ENCODE measurements at places on chromosomes 1 and 21.

GRCh38 chr1:229155472-229155871, 115.4 kb upstream of the RAB4A start:
- H3K36me3 ChIP-seq: no peaks in the 10 kb centered on the region
- H3K4me3 ChIP-seq: peak overlapping the region; percentile 55
- H3K27ac ChIP-seq: no peak overlapping the region
- peak; percentile 31 for DNase-seq
- H3K27me3 ChIP-seq: no peaks in the 10 kb centered on the region

- no peak overlapping the region for H3K4me3 ChIP-seq
- no peaks in the 10 kb centered on the region for H3K4me1 ChIP-seq
- DNase-seq: no peak
- H3K27ac ChIP-seq: no peak overlapping the region
Measured at GRCh38 chr21:40803101-40803500, 43.9 kb downstream of the DSCAM start.

DNA sequence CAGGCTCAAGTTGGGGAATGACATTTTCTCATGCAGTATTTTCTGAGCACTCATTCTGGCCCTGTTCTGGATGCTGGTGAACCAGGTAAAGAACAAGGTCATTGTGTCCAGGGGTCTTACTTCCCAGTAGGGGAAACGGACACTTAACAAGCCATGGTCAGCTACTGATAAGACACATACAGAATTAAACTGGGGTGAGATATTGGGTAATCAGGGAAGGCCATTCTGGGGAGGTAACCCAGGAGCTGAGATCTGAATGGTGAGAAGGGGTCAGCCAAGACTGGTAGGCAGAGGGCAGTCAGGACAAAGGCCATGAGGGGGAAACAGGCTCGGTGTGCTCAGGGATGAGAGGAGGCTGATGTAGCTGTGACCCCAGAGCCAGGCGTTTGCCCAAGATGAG, 45.8 kb downstream of the RPS6KA1 start:
- no peaks in the 10 kb centered on the region for H3K27me3 ChIP-seq
- H3K4me3 ChIP-seq: no peak overlapping the region
- no peak overlapping the region for H3K27ac ChIP-seq
- peaks cover 17% of the 10 kb centered on the region for H3K36me3 ChIP-seq

DNA sequence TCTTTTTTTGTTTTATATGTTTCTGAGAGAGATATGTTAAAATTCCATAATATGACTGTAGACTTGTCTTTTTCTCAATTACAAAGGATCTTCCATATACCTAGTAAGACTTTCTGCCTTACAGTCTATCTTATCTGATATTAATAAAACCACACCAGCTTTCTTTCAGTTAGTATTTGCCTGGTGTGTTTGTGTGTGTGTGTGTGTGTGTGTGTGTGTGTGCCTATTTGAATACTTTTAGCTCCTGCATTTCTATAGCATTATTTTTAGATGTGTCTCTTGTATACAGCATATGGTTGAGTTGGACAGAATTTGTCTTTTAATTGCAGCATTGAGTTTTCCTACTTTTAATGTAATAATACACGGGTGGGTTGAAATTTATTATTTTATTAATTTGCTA, 27.5 kb downstream of the ST6GALNAC3 start:
- no peaks in the 10 kb centered on the region for H3K27me3 ChIP-seq
- no peak overlapping the region for H3K4me3 ChIP-seq
- no peak overlapping the region for H3K27ac ChIP-seq
- DNase-seq: no peak
- no peaks in the 10 kb centered on the region for H3K36me3 ChIP-seq
- H3K4me1 ChIP-seq: no peaks in the 10 kb centered on the region

GRCh38 chr1:31562707-31563360, 13.5 kb upstream of the TINAGL1 start:
- H3K27me3 ChIP-seq: no peaks in the 10 kb centered on the region
- no peaks in the 10 kb centered on the region for H3K36me3 ChIP-seq

GRCh38 chr1:19877821-19878636, 4.2 kb upstream of the OTUD3 start:
- H3K36me3 ChIP-seq: no peaks in the 10 kb centered on the region
- no peaks in the 10 kb centered on the region for H3K27me3 ChIP-seq
- peaks cover 5% of the 10 kb centered on the region for H3K4me1 ChIP-seq
- no peak overlapping the region for H3K27ac ChIP-seq
- no peak for DNase-seq

DNA sequence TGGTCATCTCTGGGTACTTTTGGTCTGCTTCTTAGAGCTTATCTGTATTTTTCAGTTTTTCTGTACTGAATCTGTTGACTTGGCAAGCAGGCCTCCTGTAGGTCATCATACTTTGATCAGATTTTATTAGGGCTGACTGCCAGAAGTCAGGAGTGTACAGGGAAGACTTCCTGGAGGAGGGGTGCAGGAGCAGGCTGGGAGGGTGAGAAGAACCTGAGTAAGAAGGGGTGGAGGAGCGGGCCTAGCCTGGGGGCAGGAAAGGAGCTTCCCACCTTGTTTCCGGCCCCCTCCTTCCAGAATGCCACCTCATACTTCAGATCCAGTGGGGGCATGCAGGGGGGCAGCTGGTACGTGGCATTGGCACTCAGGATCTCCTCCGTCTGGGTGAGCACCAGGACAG, 18.3 kb upstream of the IL22RA1 start:
- no peak overlapping the region for H3K4me3 ChIP-seq
- DNase-seq: no peak
- no peaks in the 10 kb centered on the region for H3K36me3 ChIP-seq
- no peak overlapping the region for H3K27ac ChIP-seq
- H3K4me1 ChIP-seq: no peaks in the 10 kb centered on the region
- H3K27me3 ChIP-seq: no peaks in the 10 kb centered on the region

GRCh38 chr21:25369524-25370300, 237.6 kb downstream of the MRPL39 start:
- no peak overlapping the region for H3K4me3 ChIP-seq
- H3K4me1 ChIP-seq: no peaks in the 10 kb centered on the region
- no peak overlapping the region for H3K27ac ChIP-seq

DNA sequence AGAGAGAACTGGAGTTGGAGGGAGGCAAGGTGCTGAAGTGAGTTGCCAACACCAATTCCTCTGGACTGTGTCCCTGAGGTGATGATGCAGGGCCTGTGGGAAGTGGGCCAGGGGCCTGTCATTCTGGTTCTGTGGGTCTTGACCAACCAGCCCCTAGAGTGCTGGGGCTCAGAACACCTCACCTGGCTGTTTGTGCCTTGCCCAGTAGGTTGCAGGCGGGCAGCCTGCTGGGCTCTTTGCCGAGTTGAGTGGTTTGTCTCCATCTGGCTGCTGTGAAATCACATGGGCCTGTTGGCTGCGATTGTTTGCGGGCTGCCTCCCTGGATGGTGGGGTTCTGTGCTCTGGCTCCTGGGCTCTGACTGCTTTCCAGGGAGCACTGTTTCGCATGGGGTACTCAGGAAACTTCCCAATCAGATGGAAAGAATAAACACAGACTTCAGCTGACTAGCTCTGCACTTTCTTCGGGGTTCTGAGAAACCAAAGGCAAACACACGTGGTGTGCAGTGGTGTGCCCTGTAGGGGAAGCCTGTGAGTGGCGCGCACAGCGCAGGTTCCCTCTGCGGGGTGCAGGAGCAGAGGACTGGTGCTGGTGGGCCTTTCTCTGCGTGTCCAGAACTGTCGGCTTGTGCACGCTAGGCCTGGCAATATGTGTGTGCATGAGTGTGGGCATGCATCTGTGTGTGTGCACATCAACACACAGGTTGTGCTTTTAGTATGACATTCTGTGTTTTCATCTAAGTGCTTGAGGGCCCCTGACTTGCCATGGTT, 95.1 kb downstream of the RHOU start:
- no peak overlapping the region for H3K4me3 ChIP-seq
- H3K27ac ChIP-seq: no peak overlapping the region
- peaks cover 7% of the 10 kb centered on the region for H3K4me1 ChIP-seq
- no peaks in the 10 kb centered on the region for H3K27me3 ChIP-seq
- no peaks in the 10 kb centered on the region for H3K36me3 ChIP-seq

DNA sequence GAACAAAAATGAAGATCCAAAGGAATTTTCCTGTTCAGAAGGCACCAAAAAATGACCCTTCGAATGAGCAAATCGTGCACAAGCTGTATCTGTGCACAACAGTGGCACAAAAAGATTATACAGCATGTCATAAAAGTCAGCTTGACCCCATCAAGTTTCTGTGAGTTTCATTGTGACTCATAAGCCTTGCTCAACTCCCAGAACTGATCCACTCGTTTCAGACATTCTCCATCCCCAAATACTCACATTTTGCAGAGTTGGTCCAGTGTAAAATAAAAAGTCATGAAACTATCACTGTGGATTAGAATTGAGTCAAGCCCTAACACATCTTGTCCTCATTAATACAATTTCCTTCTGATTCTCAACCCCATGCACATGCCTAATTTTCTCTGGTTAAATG, 174.7 kb upstream of the PKN2 start:
- no peaks in the 10 kb centered on the region for H3K4me1 ChIP-seq
- H3K36me3 ChIP-seq: no peaks in the 10 kb centered on the region
- no peaks in the 10 kb centered on the region for H3K27me3 ChIP-seq
- H3K4me3 ChIP-seq: no peak overlapping the region

DNA sequence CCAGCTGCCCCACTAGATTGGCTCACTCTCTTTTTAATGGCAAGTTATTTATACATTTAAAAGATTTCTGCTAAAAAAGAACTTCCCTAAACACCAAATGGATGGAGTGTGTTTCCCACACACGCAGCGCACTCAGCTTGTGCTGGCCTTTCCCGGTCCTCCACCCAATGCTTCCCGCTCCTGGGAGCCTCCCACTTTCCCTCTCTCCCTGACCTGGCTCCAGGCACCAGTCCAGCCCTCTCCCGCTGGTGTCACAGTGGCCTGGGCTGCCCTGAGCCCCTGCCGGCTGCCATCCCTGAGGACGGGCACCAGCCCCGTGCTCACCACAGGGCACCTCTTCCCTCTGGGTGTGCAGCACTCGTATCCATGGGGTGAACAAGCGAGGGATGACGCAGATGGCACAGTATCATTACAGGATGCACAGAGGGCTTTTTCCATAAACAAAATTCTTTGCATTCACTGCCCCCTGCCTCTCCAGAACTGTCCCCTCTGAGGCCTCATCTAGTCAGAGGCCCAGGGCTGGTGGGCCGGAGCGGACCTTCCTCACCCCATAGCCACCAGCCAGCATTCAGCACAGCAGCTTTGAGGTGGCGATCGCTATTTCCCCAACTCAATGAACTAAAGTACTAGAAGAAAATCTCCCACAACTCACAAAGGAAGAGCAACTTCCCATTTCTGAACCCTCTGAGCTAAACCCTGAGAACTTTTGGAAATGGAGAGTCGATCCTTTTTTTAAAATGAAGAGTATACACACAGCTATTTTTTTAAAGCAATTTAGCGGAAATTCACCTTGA, 68.5 kb downstream of the SLC37A1 start:
- no peak overlapping the region for H3K4me3 ChIP-seq
- H3K4me1 ChIP-seq: no peaks in the 10 kb centered on the region
- DNase-seq: no peak
- no peak overlapping the region for H3K27ac ChIP-seq
- H3K36me3 ChIP-seq: no peaks in the 10 kb centered on the region
- H3K27me3 ChIP-seq: no peaks in the 10 kb centered on the region

DNA sequence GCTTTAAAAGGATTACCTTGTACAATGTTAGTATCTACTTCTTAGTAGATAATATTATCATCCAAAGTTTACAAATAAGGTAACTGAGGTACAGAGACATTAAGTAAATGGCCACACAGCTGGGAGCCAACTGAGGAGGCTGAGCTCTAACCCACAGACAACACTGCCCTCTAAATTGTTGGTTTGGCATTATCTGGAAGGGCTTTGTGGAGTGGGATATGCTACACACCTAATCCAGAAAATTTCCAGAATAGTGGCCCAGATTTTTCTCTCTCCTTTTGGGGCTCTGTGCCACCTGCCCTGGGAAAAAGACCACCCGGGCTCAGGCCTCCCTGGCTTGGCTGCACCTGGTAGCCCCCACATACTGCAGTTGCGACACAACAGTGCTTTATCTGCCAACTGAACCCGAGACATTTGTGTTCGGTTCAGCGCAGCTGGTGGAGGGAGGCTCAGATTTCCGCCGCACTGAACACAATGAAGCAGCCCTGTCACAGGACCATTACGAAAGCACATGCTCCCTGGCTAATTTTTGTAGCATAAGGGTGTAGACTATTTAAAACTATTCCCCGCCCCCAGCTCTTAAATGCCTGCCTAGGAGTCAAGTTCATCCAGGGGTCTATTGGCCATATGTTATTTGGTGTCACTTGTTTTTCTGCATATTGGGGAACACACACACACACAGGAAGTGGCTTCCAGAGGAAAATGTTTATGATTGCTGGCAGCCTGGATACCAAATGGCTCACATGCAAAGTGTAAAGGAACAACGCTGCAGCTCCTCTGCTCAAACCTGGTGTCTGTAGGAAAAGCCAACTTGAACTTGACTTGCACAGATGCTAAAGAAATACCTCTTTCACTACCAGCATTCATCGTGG, 92.3 kb upstream of the ESRRG start:
- H3K4me1 ChIP-seq: no peaks in the 10 kb centered on the region
- no peak for DNase-seq
- no peak overlapping the region for H3K4me3 ChIP-seq

GRCh38 chr21:36551731-36552433, 72.0 kb upstream of the CLDN14 start:
- H3K36me3 ChIP-seq: no peaks in the 10 kb centered on the region
- H3K4me3 ChIP-seq: no peak overlapping the region
- no peaks in the 10 kb centered on the region for H3K4me1 ChIP-seq
- no peak overlapping the region for H3K27ac ChIP-seq

DNA sequence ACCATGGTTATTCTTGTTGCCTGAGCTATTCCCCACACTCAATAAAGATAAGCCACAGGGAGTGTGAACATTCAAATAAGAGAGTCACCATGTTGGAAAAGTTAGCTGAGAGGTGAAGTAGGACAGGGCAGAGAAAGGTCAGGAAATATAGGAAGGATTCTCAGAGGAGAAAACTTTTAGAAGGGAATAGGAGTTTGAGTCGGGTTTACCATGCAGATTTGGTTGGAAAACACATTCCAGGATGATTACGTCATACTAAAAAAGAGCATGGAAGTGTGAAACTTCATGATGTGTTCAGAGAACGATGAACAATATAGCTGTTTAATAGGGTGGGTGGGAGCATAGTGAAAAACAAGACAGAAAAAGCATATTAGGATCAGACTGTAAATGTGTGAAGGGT, 1125.3 kb upstream of the ADGRL2 start:
- H3K4me3 ChIP-seq: no peak overlapping the region
- DNase-seq: no peak
- H3K27me3 ChIP-seq: no peaks in the 10 kb centered on the region
- no peak overlapping the region for H3K27ac ChIP-seq

- no peaks in the 10 kb centered on the region for H3K4me1 ChIP-seq
- H3K4me3 ChIP-seq: no peak overlapping the region
- DNase-seq: no peak
- no peaks in the 10 kb centered on the region for H3K36me3 ChIP-seq
Measured at GRCh38 chr1:11418056-11418455, 60.9 kb upstream of the DISP3 start.

DNA sequence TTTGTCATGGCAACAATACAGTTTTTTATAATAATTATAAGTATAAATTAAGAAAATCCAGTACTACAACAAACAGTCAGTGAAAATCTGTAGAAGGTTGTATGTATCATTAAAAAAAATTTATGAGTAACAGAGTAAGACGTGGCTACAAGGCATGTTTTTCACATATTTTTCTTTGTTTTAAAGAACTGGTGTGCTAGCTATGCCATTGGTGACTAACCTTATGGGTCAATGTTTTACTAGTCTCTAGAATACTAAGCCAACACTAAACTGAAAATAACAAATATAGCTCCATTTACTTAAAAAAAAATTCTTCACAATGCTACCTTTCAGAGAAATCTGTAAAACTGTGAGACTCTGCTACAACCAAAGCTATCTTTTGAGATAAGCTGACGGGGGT, 261.5 kb downstream of the ADGRL2 start:
- no peak overlapping the region for H3K4me3 ChIP-seq
- H3K4me1 ChIP-seq: no peaks in the 10 kb centered on the region
- H3K27ac ChIP-seq: no peak overlapping the region
- no peaks in the 10 kb centered on the region for H3K27me3 ChIP-seq
- DNase-seq: no peak

All from naive thymus-derived CD4-positive, alpha-beta T cell (primary cell).